ENCODE measurements at places on chromosomes 6 and 20. TPM values are rescaled to one million over a fixed set of nuclear protein-coding genes. Genes with fewer than 3 reads are reported as not detected.

GRCh38 chr6:149823013-149823412, 41.1 kb downstream of the LRP11 start:
- no peaks in the 10 kb centered on the region for H3K4me1 ChIP-seq
- H3K36me3 ChIP-seq = peaks cover 7% of the 10 kb centered on the region
- H3K27me3 ChIP-seq = no peaks in the 10 kb centered on the region
- no peak for DNase-seq

DNA sequence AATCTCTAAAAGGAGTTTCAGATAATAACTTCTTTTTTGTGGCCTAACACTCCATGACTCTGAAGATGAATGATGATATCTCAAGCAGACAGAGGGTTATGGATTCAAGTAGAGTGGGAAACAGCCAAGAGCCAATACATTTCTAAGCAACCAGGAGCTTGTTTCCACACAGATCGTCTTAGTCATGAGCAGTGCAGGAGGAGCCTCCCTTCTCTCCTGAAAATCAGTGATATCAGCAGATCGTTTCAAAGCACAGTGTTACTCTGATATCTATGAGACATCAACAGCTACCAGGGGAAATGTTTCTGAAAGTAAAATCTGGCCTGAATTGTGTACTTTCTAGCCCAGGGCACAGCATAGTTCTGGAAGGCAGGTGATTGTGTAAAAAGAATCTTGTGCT, 11.5 kb downstream of the ADGRG6 start:
- DNase-seq = peak; percentile 77
- H3K27me3 ChIP-seq = no peaks in the 10 kb centered on the region
- no peak overlapping the region for H3K27ac ChIP-seq
- H3K36me3 ChIP-seq = no peaks in the 10 kb centered on the region

DNA sequence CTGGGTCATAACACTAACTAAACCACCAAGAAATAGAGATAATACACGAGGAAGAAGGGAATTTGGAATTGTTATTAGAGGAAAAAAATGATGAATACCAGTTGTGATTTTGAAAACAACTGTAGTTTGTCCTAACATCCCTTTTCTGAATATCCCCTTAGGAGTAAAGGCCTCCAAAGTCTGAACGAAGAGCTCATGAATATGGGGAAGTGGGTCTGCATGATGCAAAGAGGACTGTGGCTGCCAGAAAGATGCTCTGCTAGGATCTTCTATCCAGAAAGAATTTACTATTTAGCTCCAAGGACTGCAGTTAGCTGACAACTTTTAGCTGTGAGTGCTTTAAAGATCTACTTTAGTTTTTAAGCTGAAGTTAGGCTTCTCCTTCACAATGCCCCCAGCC, 308.8 kb upstream of the HS3ST5 start:
- H3K27me3 ChIP-seq = no peaks in the 10 kb centered on the region
- H3K27ac ChIP-seq = no peak overlapping the region
- no peaks in the 10 kb centered on the region for H3K36me3 ChIP-seq
- DNase-seq = no peak
- H3K4me3 ChIP-seq = no peak overlapping the region

DNA sequence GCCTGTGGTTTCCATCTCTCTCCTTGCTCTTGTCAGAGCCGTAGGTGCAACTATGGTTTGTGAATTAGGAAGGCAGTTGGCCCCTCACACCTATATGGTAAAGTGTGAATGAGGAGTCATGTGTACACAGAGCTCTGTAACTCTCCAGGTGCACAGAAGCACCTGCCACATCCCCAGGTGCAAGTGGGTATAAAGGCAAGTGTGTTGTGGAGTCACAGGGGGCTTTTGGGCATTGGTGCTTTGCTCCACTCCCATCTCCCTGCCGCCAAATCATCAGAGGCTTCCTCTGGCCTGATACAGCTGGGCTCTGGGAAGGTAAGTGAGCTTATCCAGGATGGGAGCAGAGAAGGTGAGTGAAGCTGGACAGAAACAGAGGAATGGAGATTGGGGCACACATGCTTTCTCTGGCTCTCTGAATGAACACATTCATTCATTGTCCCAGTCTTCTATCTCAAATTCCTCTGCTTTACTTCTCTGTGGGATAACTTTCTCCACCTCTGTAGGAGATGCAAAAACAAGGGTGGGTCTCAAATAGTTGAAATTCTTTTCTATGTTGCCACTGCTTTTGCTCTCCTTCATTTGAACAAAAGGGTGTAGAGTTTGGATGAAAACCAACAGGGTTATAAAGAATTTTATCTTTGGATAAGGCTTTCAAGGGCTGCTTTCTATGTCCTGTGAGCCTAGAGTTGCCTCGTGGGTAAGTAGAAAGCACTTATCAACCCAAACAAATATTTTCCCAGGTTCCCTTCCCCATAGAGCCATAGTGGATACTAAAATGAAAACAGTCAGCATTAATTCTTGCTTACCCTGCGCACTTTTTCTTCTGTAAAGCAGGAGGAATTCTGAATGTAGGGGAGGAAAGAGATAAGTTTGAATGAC, 45.0 kb upstream of the RIPOR2 start:
- DNase-seq = no peak
- H3K4me3 ChIP-seq = no peak overlapping the region
- H3K4me1 ChIP-seq = no peaks in the 10 kb centered on the region
- H3K27me3 ChIP-seq = no peaks in the 10 kb centered on the region
- no peaks in the 10 kb centered on the region for H3K36me3 ChIP-seq
- no peak overlapping the region for H3K27ac ChIP-seq

Gene UST
- 0.81 TPM for total RNA-seq

GRCh38 chr20:4951299-4951698, 50.0 kb downstream of the SLC23A2 start:
- H3K27ac ChIP-seq = peak overlapping the region; percentile 71
- no peaks in the 10 kb centered on the region for H3K27me3 ChIP-seq
- H3K4me1 ChIP-seq = peaks cover 12% of the 10 kb centered on the region
- peak; percentile 97 for DNase-seq

GRCh38 chr6:2630891-2631571, 119.7 kb downstream of the MYLK4 start:
- DNase-seq = peak; percentile 32
- peak overlapping the region; percentile 44 for H3K27ac ChIP-seq
- no peak overlapping the region for H3K4me3 ChIP-seq
- no peaks in the 10 kb centered on the region for H3K36me3 ChIP-seq

Gene NCOA3
- total RNA-seq = 26.7 TPM

- no peak overlapping the region for H3K27ac ChIP-seq
- H3K4me1 ChIP-seq = no peaks in the 10 kb centered on the region
- H3K4me3 ChIP-seq = no peak overlapping the region
- no peaks in the 10 kb centered on the region for H3K36me3 ChIP-seq
- no peak for DNase-seq
These were observed 545.6 kb downstream of the KIF16B start for GRCh38 chr20:16027686-16028085.

Gene HDAC2
- 148 TPM for total RNA-seq

GRCh38 chr20:53959911-53960578, 110.3 kb downstream of the BCAS1 start:
- peaks cover 10% of the 10 kb centered on the region for H3K4me1 ChIP-seq
- no peak overlapping the region for H3K27ac ChIP-seq
- H3K36me3 ChIP-seq = no peaks in the 10 kb centered on the region
- no peak overlapping the region for H3K4me3 ChIP-seq

- H3K36me3 ChIP-seq = no peaks in the 10 kb centered on the region
- no peak overlapping the region for H3K4me3 ChIP-seq
- no peaks in the 10 kb centered on the region for H3K4me1 ChIP-seq
- H3K27me3 ChIP-seq = peaks cover 21% of the 10 kb centered on the region
- DNase-seq = no peak
These were observed 48.0 kb upstream of the PMEPA1 start for GRCh38 chr20:57757767-57758166.

DNA sequence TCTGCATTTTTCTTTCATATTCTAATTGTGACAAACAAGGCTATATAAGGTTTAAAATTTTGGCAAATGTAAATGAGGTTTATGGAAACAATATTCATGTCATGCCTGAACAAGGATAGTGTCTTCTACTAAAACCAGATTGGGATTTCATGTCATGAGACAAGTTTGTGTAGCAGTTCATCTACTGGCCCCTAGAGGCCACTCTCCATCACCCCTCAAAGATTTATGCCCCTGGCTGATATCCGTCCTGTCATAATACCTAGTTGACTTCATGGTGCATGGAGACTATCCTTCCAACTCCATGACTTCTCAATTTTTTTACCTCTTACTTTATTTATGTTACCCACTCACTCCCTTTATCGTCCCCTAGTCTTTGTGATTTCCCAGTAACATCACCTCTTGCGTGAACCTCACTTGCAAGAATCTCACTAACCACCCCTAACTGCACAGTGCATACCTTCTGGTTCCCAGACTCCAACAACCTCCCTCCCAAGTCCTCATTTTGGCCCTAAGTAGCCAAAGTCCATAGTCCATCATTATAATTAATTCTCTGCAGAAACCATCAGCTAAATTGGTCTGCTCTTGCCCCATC, 179.8 kb downstream of the TASP1 start:
- no peaks in the 10 kb centered on the region for H3K27me3 ChIP-seq
- no peaks in the 10 kb centered on the region for H3K4me1 ChIP-seq
- H3K4me3 ChIP-seq = no peak overlapping the region
- H3K27ac ChIP-seq = no peak overlapping the region
- no peaks in the 10 kb centered on the region for H3K36me3 ChIP-seq

Gene ABCC10
- 37.9 TPM for total RNA-seq

DNA sequence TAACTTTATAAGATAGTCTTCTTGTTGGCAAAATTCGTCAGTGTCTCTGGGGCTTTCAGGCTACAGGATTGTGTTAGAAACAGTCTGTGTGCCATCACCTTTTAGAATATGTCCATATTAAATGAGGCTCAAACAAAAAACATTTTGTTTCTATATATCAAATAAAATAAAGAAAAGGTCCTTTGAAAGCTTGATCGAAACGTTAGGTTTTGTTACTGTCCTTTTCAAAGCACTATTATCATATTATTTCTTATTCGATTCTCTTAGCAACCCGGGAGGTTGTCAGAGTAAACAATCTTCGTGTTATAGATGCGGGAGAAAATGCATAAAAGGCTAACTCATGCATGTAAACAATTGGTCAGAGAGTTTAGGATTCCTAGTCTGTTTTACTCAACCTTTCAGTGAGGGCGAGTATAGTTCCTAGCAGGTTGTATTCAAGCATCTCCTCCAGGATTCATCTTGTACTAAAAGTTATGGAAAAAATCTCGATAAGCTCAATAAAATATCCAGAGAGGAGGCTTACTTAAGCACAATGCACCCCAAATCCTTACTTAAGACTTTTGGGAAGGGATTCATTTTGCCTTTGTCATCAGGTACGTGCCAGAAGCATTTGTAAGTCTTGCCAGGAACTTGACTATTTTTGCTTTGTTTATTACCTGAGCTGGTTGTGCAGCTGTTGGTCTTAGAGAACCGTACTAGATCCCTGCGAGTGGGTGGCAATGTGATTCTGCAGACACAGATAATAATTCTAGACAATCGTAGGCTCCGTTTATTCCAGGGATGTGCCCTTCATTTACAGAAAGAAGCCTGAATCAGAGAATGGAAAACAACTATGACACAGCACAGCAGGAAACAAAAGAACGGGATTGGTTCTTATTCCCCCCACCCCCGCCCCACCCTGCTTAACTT, 159.6 kb upstream of the ZNF217 start:
- DNase-seq = no peak
- H3K36me3 ChIP-seq = no peaks in the 10 kb centered on the region
- H3K4me1 ChIP-seq = peaks cover 8% of the 10 kb centered on the region
- no peak overlapping the region for H3K4me3 ChIP-seq
- H3K27me3 ChIP-seq = no peaks in the 10 kb centered on the region

GRCh38 chr6:168318579-168319278, 848 bp downstream of the DACT2 start:
- peaks cover 15% of the 10 kb centered on the region for H3K27me3 ChIP-seq
- DNase-seq = no peak
- H3K27ac ChIP-seq = no peak overlapping the region

Gene KCNQ5
- not detected for total RNA-seq

DNA sequence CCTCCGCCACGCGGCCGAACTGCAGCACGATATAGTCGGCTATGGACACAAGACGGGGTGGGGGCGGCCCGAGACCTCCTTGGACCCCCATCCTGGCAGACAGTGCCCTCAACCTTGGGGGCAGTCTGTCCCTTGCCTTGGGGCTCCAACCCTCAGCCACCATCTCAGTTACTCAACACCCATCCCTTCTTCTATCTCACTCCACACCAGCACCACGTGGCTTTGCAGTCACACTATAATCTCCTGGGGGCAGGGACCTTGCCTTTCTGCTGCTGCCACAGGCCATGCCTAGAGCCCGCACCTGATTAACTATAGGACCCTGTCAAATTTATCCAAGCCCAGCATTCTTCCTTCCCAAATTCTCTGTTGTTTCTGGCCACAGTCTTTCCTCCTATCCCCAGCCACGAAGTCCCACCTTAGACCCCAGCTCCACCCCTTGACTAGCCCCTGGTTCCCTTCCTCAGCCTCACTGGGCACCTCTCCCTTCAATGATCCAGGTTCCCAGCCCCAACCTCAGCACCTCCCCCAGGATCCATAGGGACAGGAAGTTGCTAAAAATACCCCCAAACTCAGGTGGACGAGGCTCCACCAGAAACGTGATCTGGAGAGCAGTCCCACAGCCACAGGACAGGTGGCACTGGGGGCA, 1.7 kb upstream of the TEAD3 start:
- no peak for DNase-seq
- H3K36me3 ChIP-seq = no peaks in the 10 kb centered on the region
- no peak overlapping the region for H3K4me3 ChIP-seq

GRCh38 chr6:32108094-32108627, 977 bp downstream of the TNXB start:
- H3K36me3 ChIP-seq = no peaks in the 10 kb centered on the region
- H3K4me1 ChIP-seq = no peaks in the 10 kb centered on the region
- DNase-seq = no peak
- peaks cover 17% of the 10 kb centered on the region for H3K27me3 ChIP-seq

GRCh38 chr6:74577619-74578018, 628.2 kb downstream of the COL12A1 start:
- DNase-seq = peak; percentile 24
- H3K4me1 ChIP-seq = no peaks in the 10 kb centered on the region
- H3K27ac ChIP-seq = no peak overlapping the region
- no peaks in the 10 kb centered on the region for H3K36me3 ChIP-seq

- no peak overlapping the region for H3K4me3 ChIP-seq
- no peak for DNase-seq
These were observed 180.0 kb downstream of the KIF16B start for GRCh38 chr20:16393297-16393696.

- H3K4me3 ChIP-seq = no peak overlapping the region
- no peak for DNase-seq
- no peak overlapping the region for H3K27ac ChIP-seq
- no peaks in the 10 kb centered on the region for H3K27me3 ChIP-seq
These were observed 466.9 kb downstream of the CD83 start for GRCh38 chr6:14584450-14584849.

DNA sequence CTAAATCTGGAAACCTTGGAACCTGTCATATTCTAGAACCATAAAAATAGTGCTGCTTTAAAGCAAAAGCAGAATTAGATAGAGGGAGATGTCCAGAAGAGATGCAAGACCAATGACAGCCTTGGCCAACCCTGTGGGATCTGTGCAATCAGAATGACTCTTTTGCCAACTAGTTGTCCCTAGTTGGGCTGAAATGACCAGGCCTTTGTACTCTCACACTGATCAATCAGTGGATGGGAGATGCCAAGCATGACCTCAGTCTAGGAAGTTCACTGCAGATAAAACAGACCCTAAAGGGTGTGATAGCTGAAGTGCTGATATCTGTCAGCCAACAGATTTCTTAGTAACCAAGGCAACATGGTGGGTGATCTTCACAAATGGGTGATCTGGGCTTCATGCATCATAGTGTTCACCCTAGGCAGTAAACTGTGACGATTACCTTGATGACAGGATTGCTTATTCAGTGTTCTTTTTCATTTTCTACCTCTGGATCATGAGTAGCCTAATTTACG, 52.1 kb downstream of the BCKDHB start:
- H3K4me1 ChIP-seq = peaks cover under 1% of the 10 kb centered on the region
- H3K27me3 ChIP-seq = no peaks in the 10 kb centered on the region
- no peak overlapping the region for H3K27ac ChIP-seq
- no peak for DNase-seq
- H3K4me3 ChIP-seq = no peak overlapping the region
- no peaks in the 10 kb centered on the region for H3K36me3 ChIP-seq
